Epithelial cell of alveolus of lung (primary cell): ENCODE measurements at places on chromosomes 6 and 20. TPM values are rescaled to one million over a fixed set of nuclear protein-coding genes. Genes with fewer than 3 reads are reported as not detected.

Gene MYL9
- total RNA-seq = 31.4 and 150 TPM in 2 replicates

Gene ACTL10
- 1.4 and 4.9 TPM in 2 replicates for total RNA-seq

Gene GPR6
- total RNA-seq = not detected in 2 replicates

Gene PCSK2
- total RNA-seq = 0.48 TPM in 1 of 2 replicates, not detected in the other
